Tibial nerve (tissue), 4 donors: ENCODE measurements at places on chromosomes 3 and 15.
A peak's percentile ranks its signal among the peaks of the same experiment; 100 is the strongest.

DNA sequence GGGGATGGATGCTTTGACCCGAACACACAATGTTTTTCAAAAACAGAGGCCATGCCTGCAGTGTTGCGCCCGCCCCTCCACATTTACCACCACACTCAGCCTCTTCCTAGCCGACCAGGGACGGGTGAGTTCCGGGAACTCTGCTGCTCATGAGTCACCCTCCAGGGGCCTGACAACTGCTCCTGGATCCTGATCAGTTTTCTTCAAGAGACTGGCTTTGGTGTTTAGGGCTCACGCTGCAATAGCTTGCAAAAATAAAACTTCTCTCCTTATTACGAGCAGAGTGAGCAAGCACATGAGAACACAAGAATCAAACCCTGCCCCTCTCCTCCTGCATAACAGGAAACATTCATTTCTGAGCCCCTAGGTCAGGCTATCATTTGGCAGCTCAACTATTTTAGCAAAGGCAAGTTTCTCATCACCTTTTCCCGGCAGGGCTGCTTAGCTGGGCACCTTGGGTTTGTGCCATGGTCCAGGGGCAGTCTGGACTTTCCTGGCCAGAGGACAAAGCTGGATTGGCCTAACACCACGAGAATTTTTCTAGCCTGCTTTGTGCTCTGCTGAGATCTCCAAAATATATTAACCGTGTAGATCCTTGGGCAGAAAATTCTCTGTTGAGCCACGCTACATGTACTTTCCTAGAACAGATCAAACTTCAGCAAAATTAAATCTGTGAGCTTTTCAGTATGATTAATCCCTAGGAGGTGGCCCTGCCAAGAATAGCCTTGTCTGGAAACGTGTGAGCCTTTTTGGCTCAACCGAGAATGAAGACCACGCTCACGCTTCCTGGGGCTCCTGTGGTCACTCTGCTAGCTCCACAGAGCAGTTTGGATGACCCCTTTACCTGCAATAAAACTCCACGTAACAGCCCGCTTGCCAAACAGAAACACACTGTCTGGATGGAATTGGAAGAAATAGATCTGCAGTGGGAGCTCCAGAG is 52.7 kb upstream of the SPATA12 start:
- peak; percentile 61 for DNase-seq

DNA sequence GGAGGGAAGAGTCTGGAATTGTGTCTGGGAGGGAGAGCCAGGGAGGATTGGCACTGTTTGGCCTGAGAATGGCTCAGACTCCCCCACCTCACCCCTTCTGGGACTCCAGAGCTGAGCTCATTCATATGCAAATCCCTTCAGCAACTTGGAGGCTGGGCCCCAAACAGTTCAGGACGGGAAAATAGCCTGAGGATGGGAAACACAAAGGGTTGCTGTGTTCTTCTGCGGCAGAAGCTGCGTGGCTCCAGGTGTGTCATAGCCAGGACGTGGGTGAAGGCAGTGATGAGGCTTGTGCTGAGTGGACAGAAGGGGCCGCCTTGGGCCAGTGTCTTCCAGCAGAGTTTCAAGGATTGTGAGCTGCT is 16.6 kb downstream of the MASP1 start:
- DNase-seq = no peak

- DNase-seq = no peak
These were observed 19.0 kb downstream of the NUP210 start for GRCh38 chr3:13401149-13401548.

DNA sequence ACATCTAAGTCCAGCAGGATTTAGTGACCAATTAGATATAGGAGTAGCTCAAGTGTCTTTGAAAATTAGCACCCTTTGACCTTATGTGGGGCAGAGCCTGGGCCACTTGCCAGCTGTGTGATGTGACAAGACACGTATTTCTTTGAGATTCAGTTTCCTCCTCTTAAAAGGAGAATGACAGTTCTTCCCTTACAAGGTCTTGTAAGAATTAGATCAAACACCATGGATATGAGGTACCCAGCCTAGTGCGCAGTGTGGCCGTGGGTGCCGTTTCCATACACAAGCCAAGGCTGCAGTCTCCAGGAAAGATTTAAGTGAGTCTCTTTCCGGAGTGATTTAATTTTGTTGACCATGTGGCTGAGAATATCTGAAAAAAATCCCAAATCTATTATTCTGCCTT is 46.3 kb downstream of the ARHGAP31 start:
- no peak for DNase-seq

GRCh38 chr3:126110431-126111125 is 26.7 kb upstream of the SLC41A3 start:
- DNase-seq = no peak
